ENCODE measurements at places on chromosomes 6 and 20. TPM values are rescaled to one million over a fixed set of nuclear protein-coding genes. Genes with fewer than 3 reads are reported as not detected.

Gene PGC
- total RNA-seq = not detected

Gene HSPA1L
- 0.14 TPM for total RNA-seq

Gene GPR6
- total RNA-seq = not detected

Gene PBOV1
- total RNA-seq = not detected

Gene ZNF391
- total RNA-seq = 2.8 TPM

Gene GJA1
- total RNA-seq = 83.6 TPM

Gene PSMB8
- total RNA-seq = 20.0 TPM

Gene SLC24A3
- total RNA-seq = 0.09 TPM

Gene RPP40
- 14.1 TPM for total RNA-seq

Gene KCNK16
- total RNA-seq = not detected

Gene ZNF292
- 5.2 TPM for total RNA-seq

Gene CST2
- not detected for total RNA-seq

Gene OXT
- total RNA-seq = not detected

Gene SLC17A1
- not detected for total RNA-seq

Gene COX4I2
- total RNA-seq = not detected

Gene BANF2
- total RNA-seq = not detected

Gene TRIM26
- 47.3 TPM for total RNA-seq

Gene PROKR2
- total RNA-seq = not detected

Gene BPIFB2
- not detected for total RNA-seq

Gene CAGE1
- total RNA-seq = 0.37 TPM

Gene ALDH5A1
- total RNA-seq = 1.6 TPM
